ENCODE measurements at places on chromosomes 5 and 9. TPM values are rescaled to one million over a fixed set of nuclear protein-coding genes. Genes with fewer than 3 reads are reported as not detected.

GRCh38 chr9:90807006-90807405 is 5.4 kb downstream of the SYK start:
- no peak overlapping the region for H3K27ac ChIP-seq
- no peak overlapping the region for H3K4me3 ChIP-seq
- H3K27me3 ChIP-seq, result peaks cover 58% of the 10 kb centered on the region
- H3K4me1 ChIP-seq, result peaks cover 2% of the 10 kb centered on the region
- H3K36me3 ChIP-seq, result no peaks in the 10 kb centered on the region
- no peak for DNase-seq

GRCh38 chr5:113117543-113118115 is 141.0 kb downstream of the DCP2 start:
- H3K27ac ChIP-seq, result no peak overlapping the region
- H3K4me3 ChIP-seq, result no peak overlapping the region
- DNase-seq, result no peak
- no peaks in the 10 kb centered on the region for H3K27me3 ChIP-seq
- no peaks in the 10 kb centered on the region for H3K4me1 ChIP-seq

GRCh38 chr9:123834218-123834888 is 95.6 kb downstream of the DENND1A start:
- peaks cover 27% of the 10 kb centered on the region for H3K36me3 ChIP-seq
- H3K4me3 ChIP-seq, result no peak overlapping the region
- H3K27ac ChIP-seq, result no peak overlapping the region
- no peaks in the 10 kb centered on the region for H3K27me3 ChIP-seq
- DNase-seq, result no peak

DNA sequence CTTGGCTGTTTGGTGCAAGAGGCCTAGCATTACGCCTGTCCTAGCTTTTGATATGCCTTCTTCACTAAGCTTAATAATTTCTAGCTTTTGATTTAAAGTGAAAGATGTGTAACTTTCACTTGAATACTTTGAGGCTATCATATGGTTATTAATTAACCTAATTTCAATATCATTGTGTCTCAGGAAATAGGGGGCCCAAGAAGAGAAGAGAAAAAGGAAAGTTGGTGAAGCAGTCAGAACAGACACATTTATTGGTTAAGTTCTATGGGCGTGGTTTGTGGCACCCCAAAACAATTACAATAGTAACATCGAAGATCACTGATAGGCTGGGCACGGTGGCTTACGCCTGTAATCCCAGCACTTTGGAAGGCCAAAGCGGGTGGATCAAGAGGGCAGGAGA is 40.9 kb upstream of the F2RL2 start:
- no peaks in the 10 kb centered on the region for H3K4me1 ChIP-seq
- H3K27ac ChIP-seq, result no peak overlapping the region
- H3K36me3 ChIP-seq, result peaks cover 38% of the 10 kb centered on the region

DNA sequence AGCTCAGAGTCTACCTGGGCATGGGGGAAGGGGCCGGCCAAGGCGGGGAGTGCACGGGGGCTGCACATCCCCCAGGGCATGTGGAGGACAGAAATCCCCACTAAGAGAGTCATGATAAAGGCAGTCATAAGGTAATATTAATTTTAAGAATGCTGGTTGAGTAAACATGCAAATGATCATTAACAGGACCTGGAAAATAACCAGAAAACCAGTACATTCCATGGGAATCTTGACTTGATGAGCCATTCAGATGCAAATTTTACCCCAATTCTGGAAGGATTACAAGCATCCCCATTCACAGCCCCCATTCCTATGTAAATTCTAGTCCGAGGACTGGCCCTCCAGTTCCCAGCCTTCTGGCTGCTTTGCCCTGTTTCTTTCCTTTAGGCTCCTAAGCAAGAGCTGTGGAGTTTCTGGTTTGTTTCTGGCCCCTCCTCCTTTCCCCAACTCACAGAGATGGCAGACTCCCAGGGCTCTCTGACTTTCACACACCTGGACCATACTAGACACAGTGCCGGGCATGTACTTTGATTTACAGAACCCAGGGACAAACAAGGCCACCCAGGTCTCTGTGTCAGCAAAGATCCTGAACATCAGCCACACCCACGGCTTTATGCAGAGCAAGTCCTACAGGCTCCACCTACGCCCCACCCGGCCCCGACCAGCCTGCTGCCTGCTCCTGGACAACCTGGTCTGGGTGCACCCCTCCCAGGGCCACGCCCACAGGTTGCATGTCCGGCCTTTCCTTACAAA is 62.7 kb downstream of the SEMA4D start:
- no peak for DNase-seq
- H3K27ac ChIP-seq, result peak overlapping the region; percentile 71
- H3K4me3 ChIP-seq, result no peak overlapping the region
- H3K36me3 ChIP-seq, result peaks cover 7% of the 10 kb centered on the region
- H3K27me3 ChIP-seq, result no peaks in the 10 kb centered on the region
- H3K4me1 ChIP-seq, result peaks cover 86% of the 10 kb centered on the region

DNA sequence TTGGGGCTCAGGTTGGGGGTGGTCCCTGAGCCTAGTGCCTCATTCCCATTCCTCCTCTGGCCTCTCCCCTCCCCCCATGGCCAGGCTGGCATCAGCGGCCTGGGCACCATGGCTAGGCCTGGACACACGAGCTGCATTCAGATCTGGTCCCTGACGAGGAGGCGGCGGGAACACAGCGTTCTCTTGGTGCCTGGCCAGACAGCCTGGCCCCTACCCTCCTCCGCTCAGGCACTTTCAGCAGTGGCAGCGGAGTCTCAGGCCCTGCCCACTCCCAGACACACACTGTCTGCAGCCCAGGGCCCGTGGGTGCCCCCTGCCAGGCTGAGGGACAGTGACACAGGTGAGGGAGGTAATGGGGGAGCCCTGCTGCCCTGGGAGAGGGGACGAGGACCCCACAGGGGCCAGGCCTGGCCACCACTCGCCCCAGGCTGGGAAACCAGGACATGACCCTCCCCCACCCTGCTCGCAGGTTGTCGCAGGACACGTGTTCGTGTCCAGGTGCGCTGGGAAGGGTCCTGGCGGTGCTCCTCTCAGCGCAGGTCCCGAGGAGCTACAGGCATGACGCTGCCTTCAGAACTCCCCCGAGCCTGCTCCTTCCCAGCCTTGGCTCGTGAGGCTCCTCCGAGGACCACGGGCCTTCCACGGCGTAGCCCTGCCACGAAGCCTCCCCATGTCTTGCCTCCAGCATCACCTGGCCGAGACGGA is 19.9 kb upstream of the UBAC1 start:
- no peaks in the 10 kb centered on the region for H3K36me3 ChIP-seq
- H3K4me1 ChIP-seq, result peaks cover 11% of the 10 kb centered on the region
- H3K27me3 ChIP-seq, result no peaks in the 10 kb centered on the region
- H3K4me3 ChIP-seq, result no peak overlapping the region
- no peak overlapping the region for H3K27ac ChIP-seq
- no peak for DNase-seq

- H3K4me1 ChIP-seq, result no peaks in the 10 kb centered on the region
- H3K27ac ChIP-seq, result no peak overlapping the region
- H3K27me3 ChIP-seq, result peaks cover 27% of the 10 kb centered on the region
- peaks cover 2% of the 10 kb centered on the region for H3K36me3 ChIP-seq
- no peak overlapping the region for H3K4me3 ChIP-seq
Measured at GRCh38 chr5:176770431-176770830, 39.9 kb upstream of the UNC5A start.

- DNase-seq, result no peak
- peaks cover 18% of the 10 kb centered on the region for H3K36me3 ChIP-seq
- H3K4me1 ChIP-seq, result peaks cover 78% of the 10 kb centered on the region
- no peaks in the 10 kb centered on the region for H3K27me3 ChIP-seq
- no peak overlapping the region for H3K27ac ChIP-seq
Measured at GRCh38 chr9:131420980-131421624, 27.2 kb downstream of the PRRC2B start.

- H3K4me3 ChIP-seq, result no peak overlapping the region
- peaks cover 19% of the 10 kb centered on the region for H3K27me3 ChIP-seq
- no peak overlapping the region for H3K27ac ChIP-seq
- no peak for DNase-seq
- H3K36me3 ChIP-seq, result no peaks in the 10 kb centered on the region
Measured at GRCh38 chr5:136012041-136012804, 16.6 kb upstream of the TGFBI start.

DNA sequence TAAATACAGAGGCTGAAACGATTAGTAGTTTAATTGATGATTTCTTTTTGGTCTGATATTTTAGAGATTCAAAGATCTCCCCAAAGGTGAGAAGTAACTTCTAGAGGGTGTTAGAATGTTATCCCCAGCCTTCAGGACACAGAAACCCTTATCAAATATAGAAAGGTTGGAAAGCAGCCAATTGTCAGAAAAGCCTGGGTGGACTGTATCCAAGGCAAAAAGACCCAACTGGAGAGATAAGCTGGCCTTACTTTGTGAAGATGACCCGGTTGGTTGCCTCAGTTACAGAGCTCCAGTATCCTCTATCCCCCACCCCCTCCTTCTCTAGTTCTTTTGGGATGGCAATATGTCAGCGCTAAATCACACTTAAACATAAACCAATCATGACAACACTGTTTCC is 75.7 kb downstream of the GCNT4 start:
- peaks cover 4% of the 10 kb centered on the region for H3K36me3 ChIP-seq
- peaks cover 25% of the 10 kb centered on the region for H3K4me1 ChIP-seq
- no peaks in the 10 kb centered on the region for H3K27me3 ChIP-seq
- no peak overlapping the region for H3K27ac ChIP-seq
- no peak for DNase-seq

DNA sequence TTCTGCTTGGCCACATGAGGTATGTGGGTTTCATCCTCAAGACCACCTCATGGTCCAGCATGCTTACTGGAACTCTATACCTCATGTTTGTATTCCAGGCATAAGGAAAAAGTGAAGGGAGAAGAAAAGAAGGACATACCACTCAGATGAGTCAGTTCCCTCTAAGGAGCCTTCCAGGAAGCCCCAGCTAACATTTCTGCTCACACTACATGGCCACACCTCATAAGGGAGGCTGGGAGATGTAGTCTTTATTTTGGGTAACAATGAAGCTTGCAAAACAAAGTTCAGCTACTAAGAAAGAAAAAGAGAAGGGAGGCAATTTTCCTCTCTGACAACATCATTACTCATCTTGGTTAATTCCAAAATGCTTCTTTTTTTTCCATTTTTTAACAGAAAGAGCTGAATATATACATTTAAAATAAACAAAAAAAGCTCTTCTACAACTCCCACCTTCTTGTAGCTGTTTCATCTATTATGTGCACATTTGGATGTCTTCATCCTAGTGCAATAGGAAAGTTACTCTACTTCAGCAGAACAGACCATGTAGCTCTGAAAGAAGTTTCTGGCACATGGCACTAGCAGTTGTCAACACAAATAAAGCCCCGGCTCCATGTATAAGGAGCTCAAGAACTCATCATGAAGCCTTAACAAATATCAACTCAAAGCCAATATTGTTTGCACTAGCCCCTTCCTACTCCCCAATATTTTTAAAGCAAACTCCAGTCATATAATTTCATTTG is 123.6 kb upstream of the CCDC112 start:
- DNase-seq, result peak; percentile 17
- H3K27me3 ChIP-seq, result peaks cover 16% of the 10 kb centered on the region
- H3K4me3 ChIP-seq, result no peak overlapping the region

- no peak for DNase-seq
- H3K27me3 ChIP-seq, result no peaks in the 10 kb centered on the region
- H3K4me1 ChIP-seq, result peaks cover 60% of the 10 kb centered on the region
- H3K4me3 ChIP-seq, result no peak overlapping the region
- peaks cover 53% of the 10 kb centered on the region for H3K36me3 ChIP-seq
Measured at GRCh38 chr5:126808521-126808988, 31.6 kb downstream of the LMNB1 start.

Gene FAM81B
- not detected for total RNA-seq

Gene HK3
- total RNA-seq, result not detected

Gene IFNA2
- total RNA-seq, result not detected

Gene SEMA5A
- not detected for total RNA-seq

Measured in activated naive CD4-positive, alpha-beta T cell treated with anti-CD3 and anti-CD28 coated beads for 36 hours (primary cell).